ENCODE measurements at places on chromosomes 3 and 15.

DNA sequence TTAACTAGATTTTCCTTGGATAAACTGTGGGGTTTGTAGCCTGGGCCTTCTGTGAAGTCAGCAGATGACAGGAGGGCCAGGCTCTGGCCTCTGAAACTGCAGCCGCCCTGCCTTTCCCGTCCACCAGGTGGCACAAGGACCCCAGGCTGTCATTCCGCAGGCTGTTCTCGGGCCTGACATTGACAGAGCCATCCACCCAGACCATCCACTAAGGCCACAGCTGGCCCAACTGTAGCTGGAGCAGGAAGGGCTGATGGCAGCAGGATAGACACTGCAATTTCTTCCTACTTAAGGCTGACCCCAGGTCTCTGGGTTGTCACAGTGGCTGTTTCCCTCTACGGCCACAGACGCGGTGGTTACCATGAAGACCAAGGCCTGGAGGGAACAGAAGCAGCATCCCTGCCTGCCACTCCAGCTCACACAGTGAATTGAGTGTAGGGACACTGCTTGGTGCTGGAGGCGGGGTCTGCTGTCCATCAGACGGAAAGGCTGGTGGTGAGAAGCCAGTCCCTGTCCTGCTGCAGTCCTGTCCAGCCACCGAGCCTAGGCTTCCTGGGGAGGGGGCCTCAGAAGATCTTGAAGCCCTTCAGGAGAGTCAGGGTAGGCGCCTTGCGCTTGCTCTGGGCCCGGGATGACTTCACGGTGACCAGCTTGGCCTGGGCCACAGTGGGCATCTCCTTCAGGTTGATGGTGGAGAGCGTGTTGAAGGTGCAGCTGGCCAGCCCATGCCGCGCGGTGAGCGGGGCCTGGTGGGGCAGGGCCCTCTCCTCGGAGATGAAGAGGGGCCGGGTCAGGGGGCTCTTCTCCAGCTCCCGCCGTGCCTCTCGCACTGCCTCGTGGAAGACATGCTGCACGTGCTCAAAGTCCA lies 9.4 kb downstream of the SLC51B start:
- peak; percentile 40 for DNase-seq

- DNase-seq, result no peak
Measured at GRCh38 chr3:191263365-191263764, 64.3 kb downstream of the OSTN start.

- no peak for DNase-seq
Measured at GRCh38 chr15:50135031-50135551, 16.1 kb upstream of the ATP8B4 start.

- no peak for DNase-seq
Measured at GRCh38 chr15:70414626-70415025, 316.9 kb upstream of the TLE3 start.

GRCh38 chr3:160675566-160676124 lies 1.3 kb upstream of the ARL14 start:
- DNase-seq, result no peak
